AG09319 (cell line): ENCODE measurements at places on chromosomes 4 and X.

DNA sequence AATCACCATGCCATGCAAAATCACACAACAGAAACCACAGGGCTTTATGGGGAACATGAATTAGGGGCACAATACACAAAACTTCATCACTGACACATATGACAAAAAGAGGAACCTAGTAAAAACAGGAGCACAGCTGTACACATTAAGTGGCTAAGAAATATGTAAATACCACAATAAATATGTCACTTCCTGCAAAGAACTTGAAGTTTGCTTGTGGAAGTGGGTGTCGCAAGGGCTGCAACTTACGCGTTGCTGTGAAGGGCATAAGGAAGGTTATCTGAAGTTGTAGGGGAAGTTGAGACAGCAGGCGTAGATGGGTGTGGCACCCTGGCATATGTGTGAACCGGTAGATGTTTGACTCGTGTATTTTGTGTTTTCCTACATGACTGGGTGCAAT, 42.4 kb downstream of the CLCN4 start:
- no peak for DNase-seq

GRCh38 chr4:80388284-80388607, 52.7 kb downstream of the CFAP299 start:
- no peak for DNase-seq

GRCh38 chr4:73904491-73904890, 35.3 kb downstream of the CXCL1 start:
- DNase-seq: no peak

DNA sequence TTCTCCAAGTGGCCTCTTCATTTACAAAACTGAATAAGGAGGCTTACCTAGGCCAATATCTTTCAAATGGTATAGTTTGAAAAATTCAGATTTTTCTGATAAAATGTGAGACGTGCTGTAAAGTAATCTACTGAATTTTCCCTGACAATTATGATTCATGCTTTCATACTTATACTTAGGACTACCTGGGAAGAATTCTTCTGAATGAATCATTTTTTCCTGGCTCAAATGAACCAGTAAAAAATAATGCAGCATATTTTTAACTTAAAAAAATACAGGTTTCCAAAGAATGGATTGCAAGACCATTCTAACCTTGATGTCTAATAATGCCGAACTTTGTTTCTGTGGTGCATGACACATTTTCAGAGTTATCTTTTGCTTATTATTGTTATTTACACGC, 375.4 kb downstream of the ZNF674 start:
- DNase-seq: no peak

GRCh38 chr4:68176500-68176899, 46.8 kb upstream of the TMPRSS11F start:
- no peak for DNase-seq
